ENCODE measurements at places on chromosomes 2 and 18. TPM values are rescaled to one million over a fixed set of nuclear protein-coding genes. Genes with fewer than 3 reads are reported as not detected.

DNA sequence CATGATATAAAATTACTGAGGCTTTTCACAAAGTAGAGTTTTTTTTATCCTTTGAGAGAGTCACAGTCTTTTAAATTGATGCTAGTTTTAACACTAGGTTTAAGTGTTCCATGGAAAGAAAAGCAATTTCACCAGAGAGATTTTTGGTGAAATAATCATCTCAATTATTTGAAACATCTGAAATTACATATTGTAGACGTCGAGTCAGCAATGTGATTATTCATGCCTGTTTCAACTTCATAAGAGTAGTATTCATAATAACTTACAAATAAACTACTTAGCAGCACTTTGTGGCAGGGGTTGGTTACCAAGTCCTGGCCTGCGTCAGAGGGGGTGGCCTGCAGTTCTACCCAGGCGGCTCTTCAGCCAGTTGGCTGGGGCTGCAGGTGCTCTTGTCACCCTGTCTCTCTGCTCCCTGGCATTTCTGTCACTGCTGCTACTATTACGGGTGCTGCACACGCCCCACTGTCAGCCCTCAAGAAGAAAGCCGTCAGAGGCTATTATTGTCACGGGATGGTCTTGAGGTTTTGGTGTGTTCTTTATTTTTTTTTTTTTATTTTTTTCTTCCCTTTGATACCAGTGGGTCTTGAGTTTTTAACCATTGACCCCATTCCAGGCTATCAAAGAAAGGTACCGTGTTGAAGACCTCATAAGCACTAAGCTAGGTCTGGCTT is 50.4 kb downstream of the MALT1 start:
- no peak for DNase-seq

GRCh38 chr2:1653956-1654695 is 90.2 kb downstream of the PXDN start:
- DNase-seq = no peak

- DNase-seq = no peak
Observed at GRCh38 chr18:13491138-13491537, 235.2 kb downstream of the FAM210A start.

DNA sequence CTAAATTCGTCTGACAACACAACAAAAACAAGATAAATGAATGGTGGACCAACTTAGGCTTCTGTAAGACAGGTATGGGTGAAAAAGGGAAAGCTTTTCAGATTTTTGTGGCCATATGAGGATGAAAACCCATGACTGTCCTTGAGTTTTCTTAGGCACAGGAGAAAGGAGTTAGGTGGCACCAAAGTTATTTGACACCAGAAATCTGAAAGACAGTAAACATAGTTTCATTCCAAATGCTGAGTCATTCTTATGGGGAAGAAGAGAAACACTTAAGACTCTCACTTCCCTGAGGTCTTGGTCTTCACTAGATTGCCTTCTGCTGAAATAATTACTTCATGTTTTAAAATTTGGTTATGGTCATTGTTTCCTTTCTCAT is 5.2 kb upstream of the GPD2 start:
- no peak for DNase-seq

- DNase-seq = no peak
Observed at GRCh38 chr2:204329016-204329415, 216.3 kb upstream of the PARD3B start.

- DNase-seq = no peak
Observed at GRCh38 chr18:55552526-55553189, 35.3 kb downstream of the TCF4 start.

DNA sequence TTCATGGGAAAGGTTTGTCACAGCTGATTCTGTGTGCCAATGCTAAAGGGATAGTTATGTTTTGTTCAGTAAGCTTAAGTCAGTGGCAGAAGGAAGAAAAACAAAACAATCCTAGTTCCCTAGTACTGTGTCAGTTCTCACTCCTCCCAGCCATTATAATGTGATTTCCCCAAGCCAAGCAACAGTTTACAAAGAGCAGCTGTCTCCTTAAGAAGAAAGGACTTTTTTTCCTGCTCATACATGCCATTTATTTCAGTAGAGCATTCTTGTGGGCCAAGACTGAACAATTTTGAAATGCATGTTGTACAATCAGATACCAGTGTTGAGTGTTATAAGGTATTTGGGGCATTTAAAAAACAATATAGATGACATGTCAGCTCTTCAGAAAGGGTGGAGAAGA is 52.1 kb downstream of the NEMP2 start:
- no peak for DNase-seq

DNA sequence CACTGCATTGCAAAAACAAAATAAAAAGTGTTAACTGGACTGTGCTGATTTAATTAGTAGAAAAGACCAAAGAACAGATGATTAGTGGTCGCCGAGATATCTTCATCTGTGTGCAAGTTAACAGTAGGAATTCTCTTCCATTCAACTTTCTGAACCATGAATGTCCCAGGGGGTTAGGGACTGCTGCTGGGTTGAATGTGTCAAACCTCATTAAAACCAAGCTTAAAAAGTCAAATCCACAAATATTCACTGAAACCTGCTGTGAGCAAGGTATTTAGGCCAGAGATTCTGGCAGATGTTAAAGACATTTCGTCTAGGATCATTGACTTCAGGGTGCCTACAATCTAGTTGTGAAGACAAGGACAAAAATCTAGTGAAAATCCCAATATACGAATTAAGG is 58.7 kb downstream of the STPG4 start:
- DNase-seq = no peak

GRCh38 chr2:57373530-57373929 is 673.1 kb upstream of the VRK2 start:
- no peak for DNase-seq

DNA sequence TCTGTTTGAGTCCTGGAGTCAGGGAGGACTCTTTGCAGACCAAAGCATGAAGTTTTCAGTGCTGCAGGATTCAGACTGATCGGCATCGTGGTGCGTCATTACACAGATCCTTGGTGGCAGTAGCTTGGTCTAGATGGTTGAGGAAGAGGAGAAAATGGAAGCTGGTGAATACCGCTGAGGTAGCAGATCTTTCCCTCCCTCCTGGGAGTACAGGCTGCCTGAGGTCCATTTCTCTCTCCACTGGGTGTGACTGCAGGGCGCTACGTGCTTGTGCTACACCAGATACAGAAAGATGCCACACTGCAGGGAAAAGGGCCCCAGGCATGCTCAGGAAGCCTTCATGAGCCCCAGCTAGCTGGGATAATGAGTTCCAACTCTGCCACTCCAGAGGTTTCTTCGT is 3.3 kb upstream of the CNDP1 start:
- no peak for DNase-seq

- no peak for DNase-seq
Observed at GRCh38 chr2:120984046-120984445, 248.4 kb downstream of the GLI2 start.

DNA sequence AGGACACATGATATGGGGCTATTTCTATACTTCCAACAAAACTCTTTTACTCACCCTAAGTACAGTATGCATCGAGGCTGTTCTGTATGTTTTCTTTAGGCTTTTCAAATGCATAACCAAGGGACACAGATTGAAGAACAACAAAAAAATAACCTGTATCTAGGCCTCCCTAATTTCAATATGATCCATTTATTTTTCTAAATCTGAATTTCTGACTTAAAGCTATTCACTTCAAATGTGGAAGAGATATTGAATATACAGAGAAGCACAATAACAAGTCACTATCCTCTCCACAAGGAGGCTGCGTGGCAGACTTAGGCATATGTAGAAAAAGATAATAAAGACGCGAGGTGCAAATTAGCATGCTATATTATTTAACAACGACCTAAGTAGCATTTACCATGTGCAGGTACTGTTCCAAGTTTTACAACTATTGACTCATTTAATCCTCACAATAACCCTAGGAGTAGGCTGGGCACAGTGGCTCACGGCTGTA is 39.3 kb upstream of the MFF start:
- DNase-seq = no peak

GRCh38 chr18:64403784-64404503 is 255.1 kb upstream of the LINC00305 start:
- no peak for DNase-seq

GRCh38 chr18:14922031-14922430 is 174.1 kb downstream of the ANKRD30B start:
- DNase-seq = no peak

- no peak for DNase-seq
Observed at GRCh38 chr18:28125051-28125450, 51.9 kb downstream of the CDH2 start.

DNA sequence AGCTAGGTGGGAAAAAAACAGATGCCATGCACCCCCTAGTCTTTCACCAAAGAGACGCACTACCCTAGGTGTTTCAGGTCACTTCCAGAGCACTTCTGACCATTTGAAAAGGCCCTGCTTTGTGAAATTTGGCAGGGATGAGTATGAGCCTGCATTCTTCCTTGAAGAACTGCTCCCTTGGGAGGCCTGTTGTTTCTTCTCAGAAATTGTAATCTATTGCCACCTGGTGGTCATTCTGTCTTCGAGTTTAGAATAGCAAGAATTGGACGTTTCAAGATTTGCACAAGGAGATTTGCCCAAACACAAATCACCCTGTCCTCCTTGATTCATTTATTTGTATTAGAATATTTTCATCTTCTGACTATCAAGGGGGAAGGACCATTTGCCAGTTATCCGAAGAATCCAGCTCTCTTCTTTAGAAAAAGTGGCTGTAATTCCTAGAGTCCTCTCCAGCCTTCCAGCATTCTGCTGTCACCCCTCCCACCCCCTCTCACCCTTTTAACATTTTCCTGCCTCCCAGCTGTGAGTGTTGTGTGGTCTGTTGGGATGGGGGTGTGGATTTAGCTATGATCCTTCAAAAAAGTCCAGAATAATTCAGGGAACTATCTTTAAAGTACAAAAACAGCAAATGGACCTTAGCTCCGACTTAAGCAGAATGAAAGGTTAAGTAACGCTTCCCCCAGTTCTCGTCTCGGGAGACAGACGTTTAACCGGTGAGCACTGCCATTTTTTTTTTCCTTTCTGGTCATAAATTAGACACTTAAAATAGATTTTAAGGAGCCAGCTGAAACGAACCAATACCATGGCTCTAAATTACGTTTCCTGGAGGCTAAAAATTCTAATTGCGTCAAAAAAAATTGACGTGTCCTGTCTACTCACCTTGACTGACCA is 3.7 kb upstream of the GAD1 start:
- DNase-seq = peak; percentile 69

GRCh38 chr2:234995332-234996068 is 43.7 kb downstream of the SH3BP4 start:
- DNase-seq = no peak

DNA sequence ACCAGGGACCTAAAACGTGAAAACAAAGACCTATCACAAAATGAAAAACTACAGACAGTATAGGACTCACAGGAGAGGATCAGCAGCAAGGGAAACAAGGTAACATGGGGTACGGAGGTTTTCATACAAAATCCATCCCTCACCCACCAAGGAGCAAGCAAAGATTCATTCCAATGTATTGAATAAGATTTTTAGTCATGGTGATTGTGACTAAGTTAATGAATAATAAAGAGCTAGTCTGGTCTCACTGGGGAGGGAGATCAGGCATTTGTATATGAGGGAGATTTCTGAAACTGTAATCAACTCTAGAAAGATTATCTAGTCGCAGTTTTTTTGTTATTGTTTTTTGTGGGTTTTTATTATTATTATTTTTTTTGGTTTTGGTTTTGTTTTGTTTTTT is 336.5 kb upstream of the MMADHC start:
- no peak for DNase-seq

GRCh38 chr2:168970711-168971233 is 60.4 kb downstream of the ABCB11 start:
- DNase-seq = no peak

DNA sequence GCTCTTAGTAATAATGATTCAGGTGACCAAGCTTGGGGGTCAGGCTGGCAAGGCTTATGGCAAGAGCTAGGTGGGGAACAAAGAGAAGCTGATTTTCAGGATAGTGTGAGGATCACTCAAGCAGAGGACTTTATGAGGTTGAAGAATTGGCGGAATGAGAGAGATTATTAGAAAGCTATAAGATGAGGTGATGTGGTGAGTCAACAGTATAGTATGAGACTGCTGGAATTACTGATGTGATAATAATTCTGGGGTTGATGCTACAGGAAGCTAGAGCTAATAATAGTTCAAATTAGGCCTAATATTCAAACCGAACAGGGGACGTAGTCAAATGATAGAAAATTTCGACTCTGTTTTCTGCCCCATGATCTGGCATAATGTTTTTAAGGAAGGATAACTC is 2115.3 kb upstream of the PIK3C3 start:
- DNase-seq = no peak

DNA sequence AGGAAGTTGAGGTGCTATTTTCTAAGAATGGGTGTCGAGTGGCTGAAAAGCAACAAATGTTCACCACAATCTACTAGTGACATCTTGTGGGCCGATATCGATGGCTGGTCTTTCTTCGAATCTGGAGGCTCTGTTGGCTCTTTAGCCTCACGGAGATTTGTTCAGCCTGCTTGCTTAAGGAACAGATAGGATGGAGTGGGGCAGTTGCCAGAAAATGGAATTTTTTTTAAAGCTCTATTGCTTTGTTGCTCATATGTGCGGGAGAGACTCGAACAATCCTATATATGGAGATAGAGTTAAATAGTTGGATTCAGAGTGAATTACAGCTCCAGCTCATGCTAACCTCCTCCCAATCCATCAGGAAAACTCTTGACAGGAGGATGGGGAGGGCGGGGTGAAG is 70.9 kb upstream of the LYPD6B start:
- DNase-seq = no peak

- no peak for DNase-seq
Observed at GRCh38 chr2:144516411-144516980, 3.4 kb downstream of the ZEB2 start.

- DNase-seq = no peak
Observed at GRCh38 chr2:101442042-101442666, 32.8 kb downstream of the RFX8 start.

GRCh38 chr2:107635883-107636282 is 190.8 kb upstream of the RGPD4 start:
- no peak for DNase-seq

DNA sequence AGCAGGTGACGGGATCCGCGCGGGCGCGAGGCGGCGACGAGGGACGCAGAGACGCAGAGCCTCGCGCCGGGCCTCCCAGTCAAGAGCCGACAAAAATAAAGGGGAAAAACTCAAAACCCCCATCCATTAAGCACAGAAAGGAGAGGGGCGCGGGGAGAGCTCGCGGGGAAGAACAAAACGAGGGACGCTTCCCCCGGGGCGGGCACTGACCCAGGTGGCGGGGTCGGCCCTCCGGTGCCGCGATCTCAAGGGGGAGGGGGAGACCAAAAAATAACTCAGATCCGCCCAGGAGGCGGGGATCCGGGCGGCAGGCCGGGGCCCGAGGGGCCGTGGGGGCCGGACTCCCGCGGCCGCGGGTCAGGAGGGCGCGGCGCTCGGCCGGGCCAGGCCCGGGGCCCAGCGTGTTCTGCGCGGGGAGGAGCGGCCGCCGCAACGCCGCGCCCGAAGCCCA is 597 bp downstream of the RNF103 start:
- no peak for DNase-seq

The DCDC2C gene
- 0.48 TPM for total RNA-seq

The CRYGA gene
- total RNA-seq = not detected

The SERPINB4 gene
- not detected for total RNA-seq

The MALL gene
- 24.4 TPM for total RNA-seq
